ENCODE measurements at places on chromosomes 1 and 21.

- peak; percentile 50 for DNase-seq
Measured at GRCh38 chr1:83692524-83693381, 306.2 kb downstream of the TTLL7 start.

GRCh38 chr1:74222701-74223100 is 12.5 kb upstream of the TNNI3K start:
- DNase-seq, result no peak

- no peak for DNase-seq
Measured at GRCh38 chr21:20739421-20739820, 258.8 kb upstream of the NCAM2 start.

DNA sequence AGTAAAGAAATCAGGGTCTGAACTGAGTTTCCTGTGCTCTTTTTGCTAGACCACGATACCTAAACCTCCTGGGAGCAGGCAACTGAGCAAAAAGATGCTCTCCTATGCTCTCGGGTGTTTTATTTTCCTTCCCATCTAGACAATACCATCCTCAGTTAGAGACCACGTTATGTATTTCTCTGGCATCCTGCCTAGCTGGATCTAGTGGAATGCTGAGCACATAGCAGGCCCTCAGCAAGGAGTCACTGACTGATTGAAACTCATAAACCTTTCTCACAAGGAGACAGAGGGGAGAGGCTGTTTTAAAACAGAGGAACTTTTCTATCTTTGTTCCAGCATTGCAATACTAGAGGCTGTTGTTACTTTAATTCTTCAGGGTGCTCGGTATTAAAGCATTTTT is 168.0 kb downstream of the CYYR1 start:
- DNase-seq, result no peak

GRCh38 chr1:157803851-157804250 is 16.1 kb downstream of the FCRL1 start:
- no peak for DNase-seq

DNA sequence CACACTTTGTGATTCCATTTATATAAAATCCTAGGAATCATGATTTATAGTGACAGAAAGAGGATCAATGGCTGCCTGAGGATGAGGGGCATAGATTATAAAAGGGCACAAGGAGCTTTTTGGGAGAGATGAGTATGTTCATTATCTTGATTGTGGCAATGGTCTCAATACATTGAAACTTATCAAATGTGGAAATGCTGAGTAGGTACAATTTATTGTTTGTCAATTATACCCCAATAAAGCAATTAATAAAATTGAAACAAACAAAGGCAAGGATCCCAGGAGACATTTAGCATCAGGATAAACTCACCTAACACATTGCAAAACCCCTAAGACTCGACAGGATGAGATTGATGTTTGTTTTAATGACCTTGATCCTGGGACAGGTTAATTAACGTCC is 153.1 kb upstream of the KLHDC7A start:
- DNase-seq, result no peak

DNA sequence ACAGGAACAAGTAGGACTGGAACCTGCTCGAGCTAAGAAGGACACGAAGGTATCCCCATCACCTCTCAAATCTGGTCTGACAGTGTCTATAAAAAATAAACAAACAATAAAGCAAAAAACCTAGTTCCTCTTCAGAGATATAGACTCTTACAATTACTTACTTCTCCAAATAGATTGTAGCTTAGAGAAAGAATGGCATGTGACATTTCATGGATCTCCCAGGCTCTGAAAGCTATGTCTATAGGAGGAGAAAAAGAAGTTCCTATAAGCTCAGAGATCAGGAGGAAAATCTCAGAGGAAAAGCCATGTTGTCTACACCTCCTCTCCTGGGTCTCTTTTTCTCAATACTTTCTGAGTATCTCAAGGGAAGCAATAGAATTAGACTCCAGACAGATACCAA is 12.3 kb upstream of the OR10J5 start:
- DNase-seq, result no peak

GRCh38 chr1:68198752-68199151 is 33.6 kb downstream of the WLS start:
- no peak for DNase-seq

- DNase-seq, result no peak
Measured at GRCh38 chr1:203497269-203497777, 3.4 kb downstream of the OPTC start.

GRCh38 chr1:38173157-38173831 is 126.7 kb upstream of the POU3F1 start:
- DNase-seq, result no peak

DNA sequence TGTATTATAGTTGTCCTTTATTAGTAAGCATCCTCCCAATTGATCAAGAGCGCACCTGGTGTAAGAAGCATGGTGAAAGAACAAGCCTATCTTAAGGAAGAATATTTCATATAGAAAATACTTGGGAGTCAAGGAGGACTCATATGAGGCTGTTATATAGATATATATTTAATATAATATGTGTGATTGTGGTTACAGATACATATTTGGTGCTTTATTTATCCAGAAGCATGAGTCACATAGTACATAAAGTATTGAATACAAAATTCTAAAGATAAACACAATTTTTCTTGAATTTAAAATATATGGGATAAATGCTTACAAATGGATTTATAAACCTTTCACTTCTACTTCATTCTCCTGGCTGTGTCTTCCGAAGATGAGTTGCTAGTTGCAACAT is 60.6 kb downstream of the RGS5 start:
- no peak for DNase-seq

- DNase-seq, result peak; percentile 74
Measured at GRCh38 chr1:32063261-32063681, 9.5 kb upstream of the TMEM39B start.

DNA sequence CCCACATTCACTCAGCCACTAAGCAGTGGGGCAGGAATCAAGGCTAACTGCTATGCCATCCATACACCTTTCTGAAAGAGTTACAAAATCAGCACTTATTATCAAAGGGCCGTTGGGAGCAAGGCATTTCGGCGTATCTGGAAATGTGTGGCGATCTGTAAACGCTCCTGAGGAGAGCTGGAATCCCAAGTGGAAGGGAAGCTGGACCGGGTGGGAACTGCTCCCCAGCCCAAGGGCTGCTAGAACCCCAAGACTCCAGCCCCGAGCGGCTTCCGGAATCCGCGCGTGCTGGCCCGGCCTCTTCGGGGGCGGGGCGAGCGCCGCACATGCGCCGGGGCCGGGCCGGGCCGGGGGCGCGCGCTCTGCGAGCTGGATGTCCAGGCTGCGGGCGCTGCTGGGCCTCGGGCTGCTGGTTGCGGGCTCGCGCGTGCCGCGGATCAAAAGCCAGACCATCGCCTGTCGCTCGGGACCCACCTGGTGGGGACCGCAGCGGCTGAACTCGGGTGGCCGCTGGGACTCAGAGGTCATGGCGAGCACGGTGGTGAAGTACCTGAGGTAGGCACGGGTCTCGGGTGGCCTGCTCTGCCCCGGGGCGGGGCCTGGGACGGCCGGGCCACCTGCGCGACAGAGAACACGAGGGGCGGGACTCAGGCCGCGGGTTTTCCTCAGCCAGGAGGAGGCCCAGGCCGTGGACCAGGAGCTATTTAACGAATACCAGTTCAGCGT is at the start of gene NAXE:
TSS of gene NAXE (plus strand) at position 345 of the 726 bp plus-strand sequence. CDS start at position 374, 29 bp downstream.
- DNase-seq, result peak; percentile 44
